ENCODE measurements at places on chromosomes 5 and 9.

GRCh38 chr9:84163052-84163650 lies 177.4 kb downstream of the SLC28A3 start:
- no peak for DNase-seq

- DNase-seq, result no peak
These were observed 40.5 kb downstream of the CCNJL start for GRCh38 chr5:160271836-160272235.

DNA sequence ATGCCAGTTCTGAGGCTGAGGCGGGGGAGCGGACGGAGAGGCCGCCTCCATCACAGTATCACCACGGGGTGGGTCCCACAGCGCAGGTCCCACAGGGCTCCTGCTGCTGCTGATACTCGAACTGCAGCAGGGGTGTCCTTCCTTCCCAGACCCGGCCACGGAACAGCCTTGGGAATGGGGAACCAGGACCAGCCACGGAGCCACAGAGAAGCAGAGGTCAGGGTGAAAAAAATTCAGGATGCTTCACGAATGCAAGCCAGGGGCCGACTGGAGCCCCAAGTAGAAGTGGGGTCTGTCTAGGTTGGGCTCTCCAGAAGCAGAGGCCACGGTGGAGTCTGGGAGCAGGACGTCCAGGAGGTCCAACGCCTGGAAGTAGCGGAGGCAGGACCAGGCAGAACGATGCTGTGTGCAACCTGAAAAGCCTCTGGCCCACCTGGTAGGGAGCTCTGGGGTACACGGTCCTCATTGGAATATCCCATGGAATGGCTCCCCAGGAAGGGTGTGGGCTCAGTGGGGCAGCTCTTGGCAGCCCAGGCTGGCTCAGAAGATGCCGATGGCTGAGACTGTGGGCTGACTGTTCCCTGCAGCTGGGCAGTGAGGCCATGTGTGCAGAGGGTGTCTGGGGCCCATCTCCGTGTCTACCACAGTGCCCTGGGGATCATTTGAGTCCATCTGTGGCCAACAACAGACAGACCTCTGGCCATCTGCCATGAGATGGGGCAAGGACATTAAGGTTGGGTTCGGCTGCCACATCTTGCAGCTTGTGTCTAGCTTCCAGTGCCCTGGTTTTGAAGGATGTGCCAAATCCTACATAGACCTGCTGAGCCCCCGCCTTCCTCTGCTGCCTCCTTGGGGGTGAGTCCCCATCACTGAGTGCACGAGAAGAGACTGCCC lies 66.9 kb upstream of the FCN1 start:
- no peak for DNase-seq

DNA sequence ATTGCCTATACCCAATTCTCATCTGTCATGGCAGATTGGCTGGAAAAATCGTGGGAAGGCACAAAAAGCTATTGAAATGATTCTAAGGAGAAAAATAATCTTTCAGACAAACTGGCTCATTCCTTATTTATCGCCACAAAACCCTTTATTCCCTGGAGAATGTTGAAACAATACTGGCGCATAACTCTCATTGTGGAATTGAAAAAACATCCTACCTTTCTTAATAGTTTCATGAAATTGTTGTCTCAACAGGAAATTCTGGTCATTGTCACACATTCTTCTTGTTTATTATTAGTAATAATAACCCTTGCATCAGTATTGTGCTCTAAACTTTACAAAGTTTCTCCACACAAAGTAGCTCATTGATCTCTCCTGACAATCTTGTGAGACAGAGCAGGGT lies 48.9 kb upstream of the COL15A1 start:
- no peak for DNase-seq

- DNase-seq, result no peak
These were observed 40.9 kb upstream of the NSMF start for GRCh38 chr9:137499858-137500661.

DNA sequence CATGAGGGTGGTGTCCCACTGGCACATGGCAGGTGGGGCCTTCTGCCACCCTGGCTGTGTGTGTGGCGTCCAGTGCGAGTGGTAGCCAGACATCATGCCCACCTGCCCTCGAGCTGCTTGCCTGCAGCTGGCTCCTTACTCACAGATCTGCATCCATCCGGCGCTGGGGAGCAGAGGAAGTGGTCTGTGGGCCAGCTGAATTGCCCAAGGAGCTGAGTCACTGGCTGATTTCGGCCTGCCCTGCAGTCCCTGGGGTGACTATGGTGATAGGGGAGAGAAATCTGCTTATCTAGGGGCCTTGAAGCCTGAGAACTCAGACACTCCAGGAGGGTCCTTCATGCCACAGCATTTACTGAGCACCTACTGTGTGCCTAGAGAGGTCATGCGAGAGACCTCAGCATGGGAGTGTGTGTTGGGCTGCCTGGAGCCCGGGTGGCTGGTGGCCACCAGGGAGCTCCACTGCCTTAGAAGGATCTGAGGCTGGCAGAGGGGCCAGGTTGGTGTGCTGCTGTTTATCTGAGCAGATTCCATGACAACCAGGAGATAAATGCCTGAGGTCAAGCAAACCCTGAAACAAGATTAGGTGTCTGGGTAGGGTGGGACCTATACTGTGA lies 57.1 kb downstream of the SLC22A5 start:
- DNase-seq, result peak; percentile 33

GRCh38 chr5:175893466-175893865 lies 22.1 kb downstream of the CPLX2 start:
- DNase-seq, result no peak

DNA sequence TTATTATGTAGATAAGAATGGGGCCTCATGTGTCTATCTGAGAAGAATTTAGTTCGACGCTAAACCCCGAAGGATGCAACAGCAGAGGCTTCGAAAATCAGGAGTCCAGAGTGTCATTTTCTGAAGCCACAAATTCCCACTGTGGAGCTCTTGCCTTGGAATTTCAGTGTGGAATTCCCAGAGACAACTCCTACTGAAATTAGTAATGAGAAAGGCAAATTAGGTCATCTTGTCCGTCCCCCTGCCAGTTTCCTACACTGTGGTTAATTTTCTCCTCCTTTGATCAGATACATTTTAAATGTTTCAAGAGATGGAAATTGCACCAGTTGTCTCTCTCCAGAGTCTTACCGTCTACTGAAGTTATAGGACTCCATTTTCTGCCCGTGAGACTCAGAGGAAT lies 633.6 kb downstream of the BNC2 start:
- no peak for DNase-seq

DNA sequence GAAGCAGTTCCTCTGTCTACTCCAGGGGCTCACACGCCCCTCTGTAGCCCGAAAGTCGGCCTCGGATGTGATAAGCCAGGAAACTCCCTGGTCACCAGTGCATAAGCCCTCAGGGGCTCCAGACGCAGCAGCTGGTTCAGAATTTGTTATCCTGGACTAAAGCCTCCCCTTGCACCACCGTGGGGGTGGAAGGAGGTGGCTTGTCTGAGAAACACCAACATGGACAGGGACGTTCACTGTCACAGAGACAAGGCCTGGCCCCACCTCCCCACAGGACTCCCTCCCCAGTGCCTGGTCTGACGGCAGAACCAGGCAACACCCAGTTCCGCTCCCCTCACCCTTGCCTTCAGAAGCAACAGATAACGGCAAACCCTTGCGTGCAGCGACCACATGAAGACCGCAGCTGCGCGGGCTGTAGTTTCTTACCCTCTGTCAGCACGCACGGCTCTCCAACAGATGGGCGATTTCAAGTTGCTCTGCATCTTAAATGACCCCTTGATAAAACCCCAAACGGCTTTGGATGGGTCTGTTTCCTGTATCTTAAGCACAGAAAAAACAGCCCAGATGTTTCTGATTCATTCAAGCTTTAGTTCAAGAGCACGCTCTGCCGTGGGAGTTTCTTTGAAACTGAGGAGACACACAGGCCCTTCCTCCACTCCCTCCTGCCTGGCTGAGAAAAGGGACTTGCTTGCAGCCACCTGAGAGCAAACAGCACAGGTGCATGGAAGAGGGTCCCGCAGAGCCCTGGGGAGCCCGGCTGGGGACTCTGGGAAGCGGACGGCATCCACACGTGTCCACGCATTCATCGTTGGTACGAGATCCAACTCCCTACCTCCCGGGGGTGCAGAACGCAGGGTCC lies 44.7 kb upstream of the NKD2 start:
- DNase-seq, result no peak

- DNase-seq, result no peak
These were observed 124.0 kb upstream of the PPP1R26 start for GRCh38 chr9:135355521-135356011.

- no peak for DNase-seq
These were observed 298.8 kb downstream of the NR2F1-AS1 start for GRCh38 chr5:93281980-93282772.
